ENCODE measurements at places on chromosomes 12 and 14. TPM values are rescaled to one million over a fixed set of nuclear protein-coding genes. Genes with fewer than 3 reads are reported as not detected.

Gene SALL2
- 0.72 TPM for total RNA-seq

Gene GLTP
- 21.6 TPM for total RNA-seq

Gene ASB2
- total RNA-seq = 0.76 TPM

Gene KCNMB4
- 0.20 TPM for total RNA-seq

Gene ABHD12B
- not detected for total RNA-seq

Gene NRXN3
- total RNA-seq = 1.3 TPM

Gene HELB
- total RNA-seq = 1.7 TPM

Gene RDH16
- 0.26 TPM for total RNA-seq

Gene CCND2
- not detected for total RNA-seq

Gene SERPINA5
- total RNA-seq = 0.27 TPM

Gene SLC6A15
- total RNA-seq = 3.2 TPM

Gene LMNTD1
- total RNA-seq = not detected

Gene FAM90A1
- total RNA-seq = 0.11 TPM

Gene DIP2B
- 12.8 TPM for total RNA-seq

Gene C12orf54
- not detected for total RNA-seq

Gene SELPLG
- 0.99 TPM for total RNA-seq

Gene IFNG-AS1
- not detected for total RNA-seq

Gene CISTR
- not detected for total RNA-seq

Gene ESPL1
- total RNA-seq = 24.7 TPM

Gene RFX4
- total RNA-seq = 0.07 TPM

Gene CNOT2
- 38.3 TPM for total RNA-seq

Gene MYL2
- total RNA-seq = 0.96 TPM

Gene GARIN6
- total RNA-seq = not detected

Gene SLC39A5
- total RNA-seq = not detected

Gene GLI1
- total RNA-seq = 4.5 TPM

Gene KRT7
- 4,985 TPM for total RNA-seq

Gene HAL
- total RNA-seq = 0.74 TPM

Gene C1QL4
- total RNA-seq = 5.8 TPM

Gene PDE6H
- not detected for total RNA-seq

Gene KRT2
- total RNA-seq = not detected

Gene MARCHF9
- 7.3 TPM for total RNA-seq

Gene SIRT4
- 0.65 TPM for total RNA-seq

Gene FAM161B
- total RNA-seq = 1.8 TPM

Gene CLECL1
- total RNA-seq = not detected

Gene TNFAIP2
- 294 TPM for total RNA-seq

Gene LRRIQ1
- total RNA-seq = 1.0 TPM

Gene PIGH
- 14.8 TPM for total RNA-seq

Gene KITLG
- total RNA-seq = 21.9 TPM

Gene KRT77
- total RNA-seq = not detected

Gene BEST3
- total RNA-seq = 1.7 TPM

Gene SLCO1B1
- 0.38 TPM for total RNA-seq

Data from A549 treated with dexamethasone at 1 μM for 4 hours (cell line).